Right forelimb (tissue), 1 donor: ENCODE measurements at places on chromosomes 13 and 19.

DNA sequence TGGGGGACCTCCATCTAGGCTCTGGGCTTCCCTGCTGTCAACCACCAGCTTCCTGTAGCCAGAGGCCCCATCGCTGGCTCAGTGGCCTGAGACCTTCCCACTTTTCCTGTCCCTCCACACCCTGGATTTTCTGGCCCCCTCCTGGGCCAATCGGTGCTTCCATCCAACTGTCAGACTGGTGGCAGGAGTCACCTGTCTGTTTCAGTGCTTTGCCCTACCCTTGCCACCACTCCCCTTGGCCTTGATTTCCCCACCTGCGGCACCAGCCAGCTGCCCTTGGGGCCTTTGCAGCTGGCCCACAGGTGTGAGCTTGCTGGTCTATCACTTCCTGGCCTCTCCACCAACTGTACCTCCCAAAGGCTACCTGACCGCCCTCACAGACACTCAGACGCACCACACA is 12.5 kb downstream of the VSIG10L start:
- no peak for DNase-seq

- DNase-seq: no peak
Measured at GRCh38 chr13:27442071-27442647, 8.2 kb downstream of the MTIF3 start.

DNA sequence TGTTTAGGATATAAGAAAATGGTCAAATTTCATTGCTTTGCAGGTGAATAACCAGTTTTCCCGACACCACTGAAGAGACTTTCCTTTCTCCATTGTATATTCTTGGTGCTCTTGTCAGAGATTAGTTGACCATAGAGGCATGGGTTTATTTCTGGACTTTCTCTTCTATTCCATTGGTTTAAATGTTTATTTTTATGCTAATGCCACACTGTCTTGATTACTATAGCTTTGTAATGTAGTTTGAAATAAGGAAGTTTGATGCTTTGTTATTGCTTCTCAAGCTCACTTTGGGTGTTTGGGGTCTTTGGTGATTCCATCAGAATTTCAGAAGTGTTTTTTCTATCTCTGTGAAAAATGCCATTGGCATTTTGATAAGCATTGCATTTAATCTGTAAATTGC is 190.0 kb upstream of the SPRY2 start:
- DNase-seq: no peak

DNA sequence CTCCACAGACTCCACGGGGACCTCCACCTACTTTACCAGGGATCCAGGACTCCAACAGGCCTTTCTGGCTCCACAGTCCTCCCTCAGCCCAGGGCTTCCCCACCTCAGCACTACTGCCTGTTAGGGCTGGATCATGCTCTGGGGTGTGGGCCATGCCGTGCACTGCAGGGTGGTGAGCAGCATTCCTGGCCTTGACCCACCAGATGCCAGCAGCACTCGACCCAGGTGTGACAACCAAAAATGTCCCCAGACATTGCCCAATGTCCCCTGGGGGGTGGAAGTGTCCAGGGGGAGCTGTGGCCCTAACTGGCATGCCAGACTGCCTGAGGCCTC is 42.0 kb downstream of the EPS15L1 start:
- no peak for DNase-seq

DNA sequence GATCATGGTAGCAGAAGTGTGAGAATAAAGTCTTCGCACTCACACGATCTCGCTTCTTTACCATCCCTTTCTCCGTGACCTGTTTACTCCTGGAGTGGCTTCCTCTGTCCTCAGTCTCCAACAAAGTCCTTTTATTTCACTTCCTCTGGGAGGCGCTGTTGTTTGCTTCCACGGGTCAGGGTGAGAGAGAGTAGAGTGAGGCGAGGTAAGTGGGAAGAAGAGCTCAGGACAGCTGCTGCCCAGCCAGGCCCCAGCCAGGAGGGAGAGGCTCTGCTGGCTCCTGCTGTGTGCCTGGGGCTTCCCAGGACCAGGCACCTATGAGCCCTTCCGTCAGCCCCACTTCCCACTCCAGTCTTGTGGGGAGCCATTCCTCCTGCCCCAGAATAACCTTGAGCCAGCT is 242.1 kb downstream of the FGF9 start:
- DNase-seq: no peak

GRCh38 chr13:45873491-45874325 is 22.2 kb upstream of the SIAH3 start:
- DNase-seq: no peak

DNA sequence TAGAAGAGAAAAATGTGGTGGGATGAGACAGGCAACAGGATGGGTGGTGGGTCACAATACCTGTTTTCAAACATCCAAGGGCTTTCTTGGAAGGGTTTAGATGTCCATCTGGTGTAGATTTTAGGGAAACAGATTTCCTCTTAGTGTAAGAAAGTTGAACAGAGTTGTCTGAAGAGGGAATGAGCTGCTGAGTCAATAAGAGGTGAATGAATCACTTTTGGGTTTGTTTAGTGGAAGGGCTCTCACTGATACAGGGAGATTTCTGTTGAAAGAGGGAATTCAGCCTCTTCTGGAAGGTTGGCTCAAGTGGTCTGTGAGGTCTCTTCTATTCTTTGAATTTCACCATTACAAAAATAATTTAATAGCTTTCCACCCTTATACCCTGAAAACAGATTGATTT is 54.6 kb downstream of the LACC1 start:
- no peak for DNase-seq

- DNase-seq: no peak
Measured at GRCh38 chr19:56740501-56740900, 68.9 kb upstream of the ZNF835 start.

DNA sequence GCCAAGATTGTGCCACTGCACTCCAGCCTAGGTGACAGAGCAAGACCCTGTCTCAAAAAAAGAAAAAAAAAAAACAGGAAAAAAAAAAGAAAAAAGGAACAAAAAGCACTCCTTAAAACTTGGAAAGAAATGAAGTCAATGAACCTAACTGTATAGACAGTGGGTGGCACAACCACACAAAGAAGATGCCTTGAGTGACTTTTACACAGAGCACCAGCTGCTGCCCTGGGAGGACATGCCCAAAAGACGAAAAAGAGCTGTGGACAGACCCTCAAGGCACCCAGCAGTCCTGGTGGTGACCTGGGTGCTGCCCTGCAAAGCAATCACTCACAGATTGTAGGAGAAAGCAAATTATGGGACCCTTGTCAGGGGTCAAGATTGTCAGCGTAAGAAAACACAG is 5.9 kb upstream of the LAMP1 start:
- DNase-seq: no peak

GRCh38 chr13:29439601-29440388 is 155.7 kb downstream of the SLC7A1 start:
- no peak for DNase-seq

GRCh38 chr13:102978168-102978567 is 88.0 kb downstream of the SLC10A2 start:
- DNase-seq: no peak

GRCh38 chr13:51733374-51734298 is 70.3 kb downstream of the DHRS12 start:
- no peak for DNase-seq

- DNase-seq: no peak
Measured at GRCh38 chr13:51221674-51222036, 543 bp upstream of the FAM124A start.

- no peak for DNase-seq
Measured at GRCh38 chr19:15631817-15632216, 8.9 kb upstream of the CYP4F3 start.

GRCh38 chr13:41720839-41721561 is 239.9 kb downstream of the VWA8 start:
- DNase-seq: no peak

GRCh38 chr19:17052439-17052838 is 22.8 kb downstream of the HAUS8 start:
- no peak for DNase-seq

DNA sequence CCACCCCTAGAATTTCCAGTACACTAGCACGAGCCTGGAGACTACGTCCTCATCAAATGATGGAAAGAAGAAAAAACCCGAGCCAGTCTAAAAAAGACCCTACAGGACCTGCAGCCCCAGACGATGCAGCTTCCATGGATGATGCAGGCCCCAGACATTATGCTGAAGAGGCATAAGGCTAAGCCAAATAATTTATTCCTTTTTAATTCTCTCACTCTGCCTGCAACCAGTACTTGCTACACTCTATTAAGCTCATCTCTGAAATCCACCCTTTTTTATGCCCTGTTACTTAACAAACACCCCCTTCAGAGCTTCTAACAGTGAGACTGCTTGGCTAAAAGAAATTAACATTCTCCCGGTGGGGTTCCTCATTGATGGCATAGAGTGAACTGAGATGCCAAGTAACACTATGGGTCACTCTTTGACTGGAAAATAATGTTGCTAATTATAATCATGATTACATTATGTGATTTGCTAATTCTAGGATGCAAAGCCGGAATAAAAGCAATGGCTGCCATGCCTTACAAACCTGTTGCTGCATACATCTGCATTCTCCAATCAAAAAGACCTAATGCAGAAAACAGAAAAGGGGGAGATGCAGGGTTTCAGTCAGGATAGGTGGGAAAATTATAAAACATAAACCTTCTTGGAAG is 1462.4 kb downstream of the UQCRFS1 start:
- no peak for DNase-seq

GRCh38 chr19:45569619-45570421 is 14.8 kb downstream of the OPA3 start:
- no peak for DNase-seq

GRCh38 chr13:45615501-45616101 is at the start of gene ERICH6B:
Gene ERICH6B, minus strand, starts transcription at chr13:45615739. Its CDS starts 18,734 bp downstream, at chr13:45597005.
- peak; percentile 56 for DNase-seq

DNA sequence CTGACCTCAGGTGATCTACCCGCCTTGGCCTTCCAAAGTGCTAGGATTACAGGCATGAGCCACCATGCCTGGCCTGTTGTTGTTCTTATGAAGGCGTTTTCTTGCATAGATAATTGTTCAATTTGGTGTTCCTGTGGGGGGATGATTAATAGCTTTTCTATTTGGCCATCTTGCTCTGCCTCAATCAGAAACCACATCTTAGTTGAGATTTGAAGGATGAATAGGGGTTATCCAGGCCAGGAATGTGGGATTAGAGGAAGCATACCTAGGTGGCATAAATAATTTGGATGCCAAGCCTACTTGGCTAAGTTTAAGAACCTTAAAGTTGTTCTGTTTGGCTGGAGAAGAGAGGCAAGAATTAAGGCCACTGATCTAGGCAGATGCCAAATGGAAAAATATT is 44.4 kb downstream of the CCNA1 start:
- DNase-seq: no peak

GRCh38 chr19:5905114-5905778 is 574 bp downstream of the VMAC start:
- no peak for DNase-seq

DNA sequence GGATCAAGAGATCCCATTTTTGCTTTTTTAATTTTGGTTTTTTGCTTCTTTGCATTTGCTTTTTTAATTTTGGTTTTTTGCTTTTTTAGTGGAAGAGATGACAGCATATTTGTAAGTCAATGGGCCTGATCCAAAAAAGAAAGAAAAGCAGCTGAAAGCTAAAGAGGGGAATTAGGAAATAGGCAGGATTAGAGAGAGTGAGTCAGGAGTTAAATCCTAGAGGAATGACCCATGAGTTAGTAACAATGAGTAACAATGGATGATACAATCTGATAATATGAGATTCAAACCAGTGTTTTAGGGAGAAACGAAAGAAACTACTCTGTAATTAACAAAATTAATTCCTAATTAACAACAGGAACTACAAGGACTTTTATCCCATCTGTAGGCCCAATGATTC is 111.2 kb upstream of the SGCG start:
- no peak for DNase-seq

- no peak for DNase-seq
Measured at GRCh38 chr13:39322836-39323585, 280.0 kb downstream of the LHFPL6 start.

DNA sequence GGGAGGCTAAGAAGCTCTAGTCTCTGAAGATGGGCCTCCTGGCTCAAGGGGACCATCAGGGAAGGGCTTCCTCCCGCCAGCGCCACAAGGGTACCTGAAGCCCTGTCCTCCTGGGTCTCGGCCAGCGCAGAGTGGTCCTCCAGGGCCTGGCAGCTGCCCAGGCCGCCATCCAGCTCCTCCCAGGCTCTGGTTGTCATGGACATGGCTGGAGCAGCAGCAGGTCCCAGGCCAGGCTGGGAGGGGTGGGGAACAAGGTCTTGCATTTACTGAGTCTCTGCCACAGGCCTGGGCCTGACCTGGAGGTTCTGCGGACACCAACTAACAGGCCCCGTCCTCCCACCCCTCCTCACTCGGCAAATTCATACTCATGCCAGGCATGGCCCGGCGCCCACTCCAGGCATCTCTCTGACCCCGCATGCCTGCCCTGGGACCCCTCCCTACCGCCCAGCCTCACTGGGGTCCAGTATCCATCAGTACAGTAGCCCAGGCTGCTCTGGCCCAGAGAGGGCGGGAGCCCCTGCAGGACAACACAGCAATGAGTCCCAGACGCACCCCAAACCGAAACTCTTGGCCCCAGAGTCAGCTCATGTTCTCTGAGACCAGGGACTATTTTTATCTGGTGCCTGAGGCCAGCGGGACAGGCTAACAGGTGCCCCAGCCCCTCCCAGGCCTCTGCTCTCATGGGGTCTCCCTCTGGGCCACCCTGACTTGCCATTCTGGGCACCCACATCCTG is 938 bp downstream of the JSRP1 start:
- DNase-seq: peak; percentile 40

DNA sequence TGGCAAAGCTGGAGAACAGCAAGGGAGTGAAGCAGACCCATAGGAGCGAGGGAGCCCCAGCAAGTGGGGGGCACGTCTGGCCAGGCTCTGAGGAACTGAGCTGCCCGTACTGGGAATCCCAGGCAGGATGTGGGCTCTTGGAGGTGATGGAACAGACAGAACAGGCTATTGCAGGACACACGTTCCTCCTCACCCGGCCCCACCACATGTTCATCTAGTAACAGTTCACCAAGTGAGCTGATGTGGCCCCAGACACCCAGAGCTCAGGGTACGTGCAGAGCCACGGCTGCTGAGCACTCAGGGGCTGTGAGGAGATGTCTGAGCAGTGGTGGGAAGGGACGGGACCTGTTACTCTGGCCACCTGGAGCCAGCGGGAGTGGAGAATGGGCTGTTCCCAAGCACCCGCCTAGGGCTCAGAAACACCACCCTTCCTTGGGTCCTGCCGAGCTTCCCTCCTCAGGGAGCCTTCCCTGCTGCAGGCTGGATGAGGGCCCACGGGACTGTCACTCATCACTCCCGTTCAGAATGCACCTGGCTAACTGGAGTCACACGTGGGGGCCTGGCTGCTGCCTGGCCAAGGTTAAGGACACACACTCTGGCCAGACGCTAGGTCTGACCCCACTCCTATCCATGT is 18.4 kb downstream of the ELL start:
- DNase-seq: no peak

- no peak for DNase-seq
Measured at GRCh38 chr13:30466358-30466714, 600 bp upstream of the HMGB1 start.
